Nucleus accumbens (tissue), 56 donors: ENCODE measurements at places on chromosomes 12 and 14.

GRCh38 chr14:38138473-38139138 is 69.1 kb upstream of the SSTR1 start:
- no peak for DNase-seq

GRCh38 chr12:113448873-113449272 is 22.8 kb downstream of the LHX5 start:
- no peak for DNase-seq

- no peak for DNase-seq
Measured at GRCh38 chr14:24231263-24232120, 675 bp downstream of the NEDD8 start.

DNA sequence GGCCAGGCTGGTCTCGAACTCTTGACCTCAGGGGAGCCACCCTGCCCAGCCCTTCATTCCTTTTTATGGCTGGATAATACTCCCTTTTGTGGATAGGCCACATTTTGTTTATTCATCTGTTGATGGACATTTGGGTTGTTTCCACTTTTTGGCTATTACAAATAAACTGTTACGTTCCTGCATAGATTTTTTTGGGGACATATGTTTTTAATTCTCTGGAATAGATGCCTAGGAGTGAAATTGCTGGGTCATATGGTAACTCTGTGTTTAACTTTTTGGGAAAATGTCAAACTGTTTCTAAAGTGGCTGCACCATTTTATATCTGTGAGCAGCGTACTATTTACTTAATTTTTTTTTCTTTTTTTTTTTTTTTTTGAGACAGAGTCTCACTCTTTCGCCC is 9.8 kb downstream of the KMT5A start:
- no peak for DNase-seq

DNA sequence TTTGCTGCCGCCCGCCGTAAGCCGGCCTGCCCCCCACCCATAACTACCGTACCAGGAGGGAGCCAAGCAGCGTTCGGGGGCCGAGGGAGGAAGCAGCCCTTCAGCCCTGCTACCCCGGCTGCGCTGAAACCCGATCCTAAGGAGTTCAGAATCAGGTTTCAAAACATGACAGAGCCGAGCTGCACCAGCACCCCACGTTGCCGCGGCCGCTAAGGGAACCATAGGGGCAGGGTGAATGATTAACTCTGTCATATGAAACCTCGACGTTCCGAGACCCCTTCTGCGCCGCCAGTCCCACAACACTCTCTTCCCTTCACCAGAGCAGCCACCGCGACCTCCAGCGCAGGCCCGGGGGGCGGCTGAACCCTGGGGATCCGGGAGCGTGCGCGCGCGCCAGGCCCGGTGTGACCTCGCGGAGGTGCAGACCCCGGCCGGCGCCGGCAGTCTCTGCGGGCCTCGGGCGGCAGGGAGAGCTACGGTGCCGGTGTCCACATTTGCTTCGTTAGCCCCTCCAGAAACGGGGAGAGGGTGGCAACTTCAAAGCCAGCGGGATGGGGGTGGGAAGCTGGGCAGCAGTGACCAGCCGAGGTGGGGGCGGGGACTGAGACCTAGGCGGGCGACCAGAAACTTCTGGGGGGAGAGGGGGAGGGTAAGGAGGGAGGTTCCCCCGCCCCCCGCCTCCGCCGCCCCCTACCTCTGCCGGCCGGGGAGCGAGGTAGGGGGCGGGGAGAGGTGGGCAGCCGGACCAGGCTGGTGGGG is 1.6 kb downstream of the SIX4 start:
- DNase-seq: no peak

DNA sequence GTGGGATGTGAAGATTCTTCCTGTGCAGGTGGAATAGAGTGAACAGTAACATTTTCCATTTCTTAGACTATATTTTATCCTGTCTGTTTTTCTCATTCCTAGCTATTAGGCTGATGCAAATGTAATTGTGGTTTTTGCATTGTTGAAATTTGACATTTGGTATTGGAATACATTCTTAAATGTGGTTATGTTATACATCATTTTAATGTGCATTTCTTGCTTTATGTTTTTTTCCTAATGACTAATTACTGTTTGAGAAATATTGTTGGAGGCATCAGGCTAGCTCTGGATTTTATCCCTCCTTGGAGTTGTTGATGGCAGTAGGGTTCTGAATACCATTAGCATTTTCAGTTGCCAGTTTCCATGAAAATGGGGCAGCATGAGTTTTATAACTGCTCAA is 75.9 kb upstream of the GNG2 start:
- DNase-seq: no peak

DNA sequence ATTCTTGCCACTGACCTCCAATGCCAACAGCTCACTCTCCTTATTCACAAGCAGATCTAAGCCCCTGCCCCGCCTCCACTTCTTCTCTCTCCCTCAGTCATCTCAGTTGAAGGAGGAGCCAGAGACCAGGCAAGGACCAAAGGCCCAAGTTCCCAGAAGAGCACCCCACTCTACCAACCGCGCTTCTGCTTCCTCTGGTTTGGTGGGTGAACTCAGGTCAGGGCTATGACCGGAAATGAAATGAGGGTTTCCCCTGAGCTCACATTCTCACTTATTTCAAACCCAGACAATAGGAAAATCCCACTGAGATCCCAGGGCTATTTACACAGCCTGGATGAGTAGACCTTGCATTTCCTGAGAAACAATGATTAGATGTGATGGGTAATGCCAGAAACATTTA is 9.9 kb downstream of the DPF3 start:
- peak; percentile 1 for DNase-seq

GRCh38 chr12:56469007-56469930 is 891 bp downstream of the SPRYD4 start:
- no peak for DNase-seq

DNA sequence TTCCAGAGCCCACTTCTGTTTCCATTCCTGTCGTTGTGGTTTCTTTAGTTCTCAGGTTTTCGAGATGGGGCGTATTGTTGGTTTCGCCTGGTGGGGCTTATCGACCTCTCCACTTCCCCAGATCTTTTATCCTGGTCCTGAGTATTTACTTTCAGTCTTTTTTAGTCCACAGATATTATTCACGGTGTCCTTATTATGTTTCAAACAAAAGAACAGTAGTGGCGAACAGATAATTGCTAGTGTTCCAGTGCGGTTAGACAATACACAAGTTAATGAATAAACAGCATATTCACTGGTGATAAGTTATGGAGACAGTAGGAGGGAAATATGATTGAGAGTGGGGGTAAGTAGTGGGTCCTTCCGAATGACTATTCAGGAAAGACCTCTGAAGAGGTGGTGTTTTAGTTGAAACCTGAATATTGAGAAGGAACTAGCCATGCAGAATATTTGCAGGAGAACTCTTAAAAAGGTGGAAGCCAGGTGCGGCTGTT is 668 bp downstream of the TMEM260 start:
- no peak for DNase-seq

DNA sequence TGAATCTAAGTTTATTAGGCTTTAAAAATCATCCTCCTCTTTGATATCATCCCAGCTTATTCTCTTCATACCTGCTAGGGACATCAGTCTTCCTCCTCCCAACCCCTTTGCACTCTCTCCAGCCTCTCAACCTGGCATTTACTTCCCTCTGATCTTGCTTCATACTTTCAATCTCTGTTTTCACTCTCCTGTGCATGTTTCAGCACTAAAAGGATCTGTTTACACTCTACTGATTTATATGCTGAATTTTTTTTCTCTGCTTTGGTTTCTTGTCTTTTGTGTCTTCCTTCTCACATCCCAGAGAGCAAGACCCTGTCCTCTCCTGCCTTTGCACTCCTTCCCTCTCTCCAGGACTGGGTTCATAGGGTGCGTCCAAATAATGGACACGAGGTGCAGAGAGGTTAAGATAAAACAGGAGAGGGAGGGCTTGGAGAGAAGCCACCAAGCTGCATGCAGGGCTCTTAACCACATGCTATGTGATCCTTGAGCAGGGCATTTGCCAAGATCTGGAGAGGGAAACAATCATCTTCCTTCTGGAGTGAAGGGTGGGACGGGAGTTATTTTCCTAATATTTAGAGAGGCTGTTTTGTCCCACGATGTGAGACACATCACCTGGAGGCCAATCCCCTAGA is 3.0 kb upstream of the CISTR start:
- DNase-seq: no peak

- no peak for DNase-seq
Measured at GRCh38 chr12:79085106-79085682, 220.6 kb downstream of the SYT1 start.
